ENCODE measurements at places on chromosomes 1 and 21.

- DNase-seq: peak; percentile 70
Observed at GRCh38 chr1:7418442-7419080, 352.5 kb upstream of the VAMP3 start.

DNA sequence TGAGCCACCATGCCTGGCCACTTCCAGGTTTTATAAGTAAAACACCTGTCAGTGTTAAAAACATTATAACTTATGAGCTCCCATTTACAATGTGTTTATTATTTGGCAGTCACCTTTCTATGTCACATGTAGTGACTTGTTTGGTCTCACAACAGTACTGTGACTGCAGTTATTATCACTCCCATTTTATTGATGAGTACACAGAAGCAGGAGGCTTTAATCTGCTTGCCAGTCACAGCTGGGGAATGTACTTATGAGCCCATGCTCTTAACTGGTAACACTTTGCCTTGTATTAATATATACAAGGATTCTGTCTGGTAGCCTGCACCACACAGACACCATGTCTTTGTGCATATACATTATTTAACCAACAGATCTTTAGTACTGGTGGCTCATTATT lies 31.1 kb upstream of the BACH1 start:
- no peak for DNase-seq

GRCh38 chr1:208413006-208413405 lies 168.8 kb upstream of the PLXNA2 start:
- no peak for DNase-seq

- no peak for DNase-seq
Observed at GRCh38 chr1:183185941-183186490, at the start of gene LAMC2. TSS of gene LAMC2 (plus strand) at chr1:183186264. CDS start at chr1:183186353, 89 bp downstream.

- no peak for DNase-seq
Observed at GRCh38 chr1:19799230-19800075, at the start of gene TMCO4. TSS of gene TMCO4 (minus strand) at chr1:19799916. CDS start at chr1:19780758, 19,158 bp downstream.

GRCh38 chr1:156497743-156498431 lies 2.7 kb downstream of the MEF2D start:
- DNase-seq: no peak

GRCh38 chr1:10680487-10680886 lies 116.0 kb downstream of the CASZ1 start:
- DNase-seq: no peak

GRCh38 chr1:196449460-196449859 lies 158.8 kb downstream of the KCNT2 start:
- DNase-seq: no peak

DNA sequence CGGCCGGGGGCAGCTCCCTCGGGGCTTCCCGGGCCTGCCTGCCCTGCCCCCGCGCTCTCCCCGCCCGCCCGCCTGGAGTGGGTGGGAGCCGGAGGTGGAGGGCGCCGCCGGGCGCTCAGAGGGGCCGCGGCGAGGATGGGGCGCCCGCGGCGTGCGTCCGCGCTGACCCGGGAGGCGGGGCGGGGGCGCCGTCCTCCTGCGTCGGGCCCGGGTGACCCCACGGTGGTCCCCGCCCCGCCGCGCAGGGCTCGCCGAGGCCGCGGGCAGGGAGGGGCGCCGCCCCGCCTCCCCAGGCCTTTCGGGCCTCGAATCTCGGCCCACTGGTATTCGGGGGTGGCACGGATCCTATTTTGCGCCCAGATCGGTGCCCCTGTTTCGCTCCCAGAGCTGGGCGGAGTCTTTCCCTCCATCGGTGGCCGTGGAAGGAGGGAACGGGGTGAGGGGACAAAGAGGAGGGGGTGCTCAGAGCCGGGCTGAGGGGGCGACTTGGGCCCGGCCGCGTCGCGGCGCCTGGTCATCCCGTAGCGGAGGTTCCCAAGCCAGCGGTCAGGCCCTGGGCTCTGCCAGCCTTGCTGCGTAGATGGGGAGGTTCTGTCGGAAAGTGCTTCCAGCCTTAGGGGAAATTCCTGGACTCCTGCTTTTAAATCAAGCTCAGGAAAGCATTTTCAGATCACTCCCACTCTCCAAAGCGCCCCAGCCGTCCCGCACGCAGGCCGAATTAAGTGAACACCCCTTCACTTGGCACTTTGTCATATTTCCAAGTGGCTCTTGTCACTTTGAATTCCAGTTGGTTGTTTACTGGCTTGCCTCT lies 545 bp downstream of the PATJ start:
- no peak for DNase-seq

DNA sequence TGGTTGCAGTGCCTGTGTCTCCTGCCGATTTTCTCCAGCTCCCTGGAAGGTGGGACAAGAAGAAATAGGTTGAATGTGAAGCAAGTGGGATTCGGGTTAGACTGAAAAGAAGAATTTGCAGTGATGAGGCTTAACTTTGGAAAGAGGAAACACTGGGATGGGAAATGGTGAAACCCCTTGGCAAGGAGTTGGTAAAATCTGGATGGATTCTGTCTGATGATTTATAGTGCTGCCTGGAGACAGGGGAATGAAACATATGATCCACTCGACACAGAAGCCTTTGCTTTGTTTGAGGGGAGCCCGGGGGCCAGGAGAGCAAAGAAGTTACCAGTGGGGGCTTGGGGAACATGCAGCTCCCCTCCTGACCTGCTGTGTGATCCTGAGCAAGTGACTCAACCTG lies 67.2 kb downstream of the UBIAD1 start:
- DNase-seq: no peak

- DNase-seq: no peak
Observed at GRCh38 chr21:45043541-45044020, 30.8 kb upstream of the ADARB1 start.

Measured in vagina (tissue), 2 donors.